ENCODE measurements at places on chromosomes 3 and 15.

DNA sequence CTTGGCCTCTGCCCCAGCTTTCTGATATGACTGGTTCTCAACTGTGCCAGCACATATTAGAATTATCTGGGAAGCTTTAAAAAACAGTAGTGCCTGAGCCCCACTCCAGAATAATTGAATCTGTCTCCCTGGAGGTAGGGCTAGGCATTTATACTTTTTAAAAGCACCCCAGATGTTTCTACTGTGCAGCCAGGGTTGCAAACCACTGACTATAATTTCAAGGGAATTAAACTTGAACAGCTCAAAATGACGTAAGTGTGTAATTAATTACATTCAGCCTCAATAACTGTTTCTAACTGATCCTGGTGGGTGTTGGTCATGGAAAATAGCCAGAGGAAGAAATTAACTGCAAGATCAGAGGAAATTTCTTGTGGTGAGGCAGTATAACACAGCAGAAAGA lies 4.4 kb upstream of the IRAK2 start:
- no peak for ATAC-seq

GRCh38 chr15:64813075-64813474 lies 12.4 kb downstream of the PIF1 start:
- ATAC-seq = no peak

GRCh38 chr15:33963831-33964664 lies 4.2 kb upstream of the CHRM5 start:
- ATAC-seq = no peak

- no peak for ATAC-seq
These were observed 3.3 kb upstream of the CNTN3 start for GRCh38 chr3:74617776-74618175.

DNA sequence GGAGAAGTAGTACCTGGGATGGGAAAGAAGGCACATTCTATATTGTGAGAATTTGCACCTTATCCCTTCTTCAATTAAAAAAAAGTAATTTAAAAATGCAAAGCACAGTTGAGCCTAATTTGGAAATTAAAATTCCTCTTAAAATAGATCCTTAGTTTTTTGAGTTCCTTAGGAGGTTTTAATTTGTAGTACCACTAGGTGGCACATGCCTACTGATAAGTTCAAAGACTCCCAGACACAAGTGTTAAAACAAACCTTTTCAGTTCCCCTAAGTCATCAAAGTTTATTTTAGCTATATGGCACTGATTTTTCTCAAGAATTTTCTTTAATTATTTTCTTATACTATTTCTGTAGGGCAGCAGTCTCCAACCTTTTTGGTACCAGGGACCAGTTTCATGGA lies 127.6 kb upstream of the AZI2 start:
- ATAC-seq = no peak

GRCh38 chr3:129942296-129942695 lies 32.2 kb upstream of the TRH start:
- ATAC-seq = no peak

GRCh38 chr3:18425641-18426257 lies 610 bp upstream of the SATB1 start:
- ATAC-seq = peak; percentile 27

DNA sequence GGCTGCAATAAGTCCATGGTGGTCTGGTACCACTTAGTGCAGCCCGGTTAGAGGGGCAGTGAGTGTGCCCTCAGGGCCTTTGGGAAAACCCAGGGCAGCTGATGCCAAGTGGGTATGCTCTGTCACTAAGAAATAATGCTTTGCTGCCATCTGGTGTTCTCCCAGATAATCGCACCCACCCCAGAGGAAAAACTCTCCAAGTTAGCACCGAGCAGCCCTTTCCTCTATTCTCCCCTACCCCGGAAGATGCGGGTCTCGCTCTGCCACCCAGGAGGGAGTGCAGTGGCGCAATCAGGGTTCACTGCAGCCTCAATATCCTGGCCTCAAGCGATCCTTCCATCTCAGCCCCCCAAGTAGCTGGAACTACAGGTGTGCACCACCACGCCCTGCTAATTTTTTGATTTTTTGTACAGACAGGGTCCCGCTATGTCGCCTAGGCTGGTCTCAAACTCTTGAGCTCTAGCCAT lies 21.3 kb upstream of the DAPK2 start:
- ATAC-seq = peak; percentile 82

- ATAC-seq = no peak
These were observed 53.8 kb downstream of the STAG1 start for GRCh38 chr3:136698361-136698760.

DNA sequence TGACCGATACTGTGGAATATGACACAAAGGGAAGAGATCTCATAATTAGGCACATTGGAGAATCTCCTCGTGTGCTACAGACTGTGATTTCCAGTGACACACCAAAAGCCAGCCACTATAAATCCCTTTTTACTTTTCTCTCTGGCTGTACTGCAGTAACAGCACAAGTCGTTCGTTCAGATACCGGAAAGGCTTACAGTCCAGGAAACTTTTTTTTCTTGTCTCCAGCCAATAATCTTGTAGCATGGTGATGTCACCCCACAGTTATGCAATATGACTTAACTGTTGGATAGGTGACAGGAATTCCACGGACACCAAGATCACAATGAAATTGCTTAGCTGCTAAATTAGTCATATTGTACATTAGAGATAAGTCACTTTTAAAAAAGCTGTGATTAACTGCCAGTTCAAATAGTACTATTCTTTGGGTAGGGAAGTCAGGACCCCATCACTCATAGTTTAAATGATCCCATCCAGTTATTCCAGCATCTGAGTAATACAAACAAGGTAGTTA lies 36.3 kb upstream of the TSC22D2 start:
- no peak for ATAC-seq

- ATAC-seq = no peak
These were observed 180.0 kb downstream of the KCNAB1 start for GRCh38 chr3:156300371-156300770.

GRCh38 chr3:41031401-41031800 lies 167.9 kb upstream of the CTNNB1 start:
- no peak for ATAC-seq

- peak; percentile 53 for ATAC-seq
These were observed 129.3 kb upstream of the IGF1R start for GRCh38 chr15:98518823-98519561.

DNA sequence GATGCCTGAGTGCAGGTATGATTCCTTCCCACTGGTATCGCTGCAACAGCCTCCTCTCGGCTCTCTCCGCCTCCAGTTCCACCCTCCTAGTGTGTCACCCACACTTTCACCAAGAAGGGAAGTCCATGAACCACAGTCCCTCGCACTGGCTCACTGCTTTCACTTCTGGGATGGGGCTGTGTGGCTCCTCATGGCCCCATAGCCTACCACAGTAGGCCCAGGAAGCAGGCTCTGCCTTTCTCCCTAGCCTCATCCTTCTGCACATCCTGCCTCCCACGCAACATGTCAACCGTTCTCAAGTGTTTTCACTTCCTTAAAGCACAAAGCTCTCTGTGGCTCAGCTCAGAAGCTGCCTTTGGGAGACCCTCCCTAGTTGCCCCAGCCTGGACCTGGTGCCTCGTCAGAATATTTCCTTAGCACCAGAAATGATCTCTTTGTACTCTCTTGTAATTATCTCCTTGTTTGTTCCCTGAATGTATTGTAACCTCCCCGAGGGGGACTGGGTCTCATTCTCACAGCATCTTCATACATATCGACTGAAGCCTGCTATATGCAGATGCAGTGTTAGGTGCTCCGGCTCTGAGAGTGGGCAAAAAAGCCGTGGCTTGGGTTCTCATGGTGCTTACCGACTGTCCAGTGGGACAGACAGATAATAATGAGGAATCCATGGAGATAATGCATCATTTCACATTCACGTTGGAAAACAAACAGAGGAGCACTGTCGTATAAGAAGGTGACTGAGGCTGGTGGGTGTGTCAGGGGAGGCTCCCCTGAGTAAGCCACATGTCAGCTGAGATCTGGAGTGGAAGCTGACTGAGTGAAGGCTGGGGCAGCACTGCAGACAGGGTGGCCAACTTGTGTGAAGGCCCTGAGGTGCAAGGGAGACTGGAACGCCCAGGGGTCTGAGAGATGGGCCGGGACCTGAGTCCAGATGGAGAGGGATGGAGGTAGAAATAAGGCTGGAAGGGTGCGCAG lies 107.1 kb downstream of the DGKG start:
- ATAC-seq = peak; percentile 29

DNA sequence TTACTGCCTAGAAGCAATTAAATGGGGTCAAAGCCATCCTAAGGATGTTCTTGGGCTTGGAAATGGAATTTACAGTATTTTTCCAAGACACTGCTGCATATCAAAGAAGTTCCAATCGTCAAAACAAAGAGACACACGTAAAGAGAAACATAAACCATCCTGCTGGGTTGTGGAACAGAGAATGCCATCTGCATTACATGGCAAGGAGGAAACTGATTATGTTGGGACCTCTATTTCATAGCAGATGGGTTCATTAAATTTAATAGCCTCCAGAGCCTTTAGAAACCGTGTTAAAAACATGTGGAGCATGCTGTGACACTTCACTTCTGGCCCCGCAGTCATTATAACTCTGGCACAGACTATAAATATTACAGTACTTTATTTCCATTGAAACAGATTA lies 154.6 kb downstream of the LRTM1 start:
- ATAC-seq = no peak

- no peak for ATAC-seq
These were observed 234.8 kb downstream of the NR2F2 start for GRCh38 chr15:96565266-96565665.

DNA sequence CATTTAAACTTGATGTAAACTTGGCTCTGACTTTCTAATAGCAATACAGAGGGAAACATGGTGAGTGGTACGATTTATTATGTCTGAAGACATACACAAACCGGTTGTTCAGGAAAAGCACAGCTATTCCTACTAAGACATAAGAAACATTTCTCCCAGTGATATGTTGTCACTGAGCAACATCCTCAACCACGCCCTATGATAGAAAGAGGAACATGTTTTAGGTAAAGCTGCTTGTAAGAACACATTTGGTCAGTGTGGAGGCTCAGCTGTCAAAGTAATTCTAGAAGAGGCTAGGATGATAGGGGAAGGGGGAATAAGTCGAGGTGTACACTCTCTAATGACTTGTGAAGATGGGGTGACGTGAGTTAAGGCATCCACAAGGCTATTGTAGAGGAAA lies 42.7 kb upstream of the B3GNT5 start:
- no peak for ATAC-seq

- ATAC-seq = no peak
These were observed 267.2 kb downstream of the GABRG3 start for GRCh38 chr15:27238209-27238608.

DNA sequence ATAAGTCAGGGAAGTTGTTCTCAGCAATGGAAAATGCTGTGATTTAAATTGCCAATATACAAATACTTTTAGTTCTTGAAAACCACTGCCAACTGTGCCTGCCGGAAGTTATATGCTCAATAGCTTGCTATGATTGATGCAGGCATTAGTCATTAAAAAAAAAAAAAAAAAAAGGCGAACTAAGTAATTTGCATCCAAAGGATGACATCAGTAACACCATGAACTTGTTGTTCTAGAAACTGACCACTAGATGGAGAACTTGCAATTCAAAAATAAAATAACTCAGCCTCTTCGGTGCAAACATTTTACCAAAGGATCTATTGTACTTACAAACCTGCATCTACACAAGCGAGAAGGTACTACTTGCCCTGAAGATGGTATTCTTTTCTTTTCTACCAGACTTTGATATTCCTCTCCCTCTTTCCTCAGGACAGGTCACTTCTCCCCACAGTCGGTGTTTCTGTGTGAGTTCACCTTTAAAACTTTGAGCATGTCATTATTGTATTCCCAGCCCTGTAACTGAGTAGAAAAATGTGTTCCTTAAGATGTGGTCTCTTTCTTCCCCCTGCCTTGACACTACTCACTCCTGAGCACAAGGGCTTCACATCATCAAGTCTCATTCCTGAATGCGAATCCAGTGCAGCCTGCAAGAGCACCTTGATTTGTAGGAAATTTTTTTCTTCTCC lies 115.0 kb upstream of the VEPH1 start:
- peak; percentile 88 for ATAC-seq

GRCh38 chr3:111723293-111724215 lies 128.4 kb upstream of the ZBED2 start:
- ATAC-seq = no peak

DNA sequence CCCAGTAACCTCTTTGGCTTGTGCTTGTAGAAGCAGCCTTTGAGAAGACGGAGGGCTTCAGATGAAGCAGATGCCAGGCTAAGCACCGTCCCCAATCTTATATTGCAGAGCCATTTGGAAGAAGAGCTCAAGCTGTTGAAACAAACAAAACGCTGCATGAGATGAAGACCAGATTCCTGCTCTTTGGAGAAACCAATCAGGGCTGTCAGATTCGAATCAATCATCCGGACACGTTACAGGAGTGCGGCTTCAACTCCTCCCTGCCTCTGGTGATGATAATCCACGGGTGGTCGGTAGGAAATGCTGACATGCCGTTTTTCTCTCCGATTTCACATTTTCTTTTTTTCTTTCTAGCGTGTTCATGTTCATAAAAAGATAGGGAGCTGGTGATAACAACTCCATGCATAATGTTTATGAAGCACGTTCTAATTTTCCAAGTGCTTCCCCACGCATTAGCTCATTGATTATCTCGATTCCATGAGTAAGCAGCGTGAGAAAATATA lies 106.5 kb downstream of the LIPC start:
- ATAC-seq = no peak

Data from activated CD4-positive, CD25-positive, alpha-beta regulatory T cell treated with anti-CD3 and anti-CD28 coated beads, Interleukin-2, amount 50 U/mL, for 24 hours (primary cell).